ENCODE measurements at places on chromosomes 16 and 17. TPM values are rescaled to one million over a fixed set of nuclear protein-coding genes. Genes with fewer than 3 reads are reported as not detected.

Gene HAS3
- 32.1 TPM for polyA plus RNA-seq

Gene UTS2R
- polyA plus RNA-seq, result 0.49 TPM

Gene CNGB1
- polyA plus RNA-seq, result not detected

Gene MT1H
- polyA plus RNA-seq, result 95.7 TPM

Gene ABCC1
- 73.9 TPM for polyA plus RNA-seq

Gene ODAD4
- polyA plus RNA-seq, result 0.48 TPM

All from H1 (cell line).